WTC11 (cell line): ENCODE measurements at places on chromosomes 16 and 17.

GRCh38 chr16:57998992-57999365 lies 1.5 kb downstream of the ZNF319 start:
- peaks cover 7% of the 10 kb centered on the region for H3K36me3 ChIP-seq
- peaks cover 23% of the 10 kb centered on the region for H3K4me1 ChIP-seq
- DNase-seq = no peak
- peak overlapping the region; percentile 64 for H3K4me3 ChIP-seq

- H3K4me3 ChIP-seq = peak overlapping the region; percentile 84
- no peaks in the 10 kb centered on the region for H3K36me3 ChIP-seq
- no peak for DNase-seq
- H3K4me1 ChIP-seq = peaks cover 66% of the 10 kb centered on the region
Measured at GRCh38 chr17:77959126-77959925, 823 bp downstream of the TNRC6C start.

GRCh38 chr16:83994087-83994486 lies 26.0 kb downstream of the NECAB2 start:
- no peaks in the 10 kb centered on the region; the same call in 1 of the 2 replicates for H3K36me3 ChIP-seq
- H3K4me3 ChIP-seq = no peak overlapping the region
- H3K4me1 ChIP-seq = peaks cover 6% of the 10 kb centered on the region
- no peaks in the 10 kb centered on the region for H3K27me3 ChIP-seq
- DNase-seq = no peak

GRCh38 chr17:39629494-39629880 lies 2.7 kb downstream of the PPP1R1B start:
- H3K4me3 ChIP-seq = no peak overlapping the region
- peaks cover 82% of the 10 kb centered on the region for H3K4me1 ChIP-seq
- peaks cover 37% of the 10 kb centered on the region for H3K27me3 ChIP-seq
- DNase-seq = no peak
- H3K27ac ChIP-seq = no peak overlapping the region
- no peaks in the 10 kb centered on the region for H3K36me3 ChIP-seq

- H3K27me3 ChIP-seq = no peaks in the 10 kb centered on the region
- H3K4me3 ChIP-seq = no peak overlapping the region
- no peak for DNase-seq
- peaks cover 42% of the 10 kb centered on the region for H3K4me1 ChIP-seq
- no peaks in the 10 kb centered on the region for H3K36me3 ChIP-seq
Measured at GRCh38 chr17:77837917-77838316, 120.6 kb upstream of the TNRC6C start.
